ENCODE measurements at places on chromosomes 4 and X.

GRCh38 chr4:144451766-144452450 is 194.0 kb upstream of the HHIP start:
- H3K36me3 ChIP-seq: no peaks in the 10 kb centered on the region
- H3K4me1 ChIP-seq: no peaks in the 10 kb centered on the region
- H3K27ac ChIP-seq: no peak overlapping the region
- no peaks in the 10 kb centered on the region for H3K27me3 ChIP-seq
- H3K4me3 ChIP-seq: no peak overlapping the region
- DNase-seq: no peak

GRCh38 chrX:109732017-109732801 is 848 bp downstream of the ACSL4 start:
- no peaks in the 10 kb centered on the region for H3K27me3 ChIP-seq
- DNase-seq: peak; percentile 26
- no peaks in the 10 kb centered on the region for H3K4me1 ChIP-seq
- no peaks in the 10 kb centered on the region for H3K36me3 ChIP-seq
- peak overlapping the region; percentile 37 for H3K27ac ChIP-seq

DNA sequence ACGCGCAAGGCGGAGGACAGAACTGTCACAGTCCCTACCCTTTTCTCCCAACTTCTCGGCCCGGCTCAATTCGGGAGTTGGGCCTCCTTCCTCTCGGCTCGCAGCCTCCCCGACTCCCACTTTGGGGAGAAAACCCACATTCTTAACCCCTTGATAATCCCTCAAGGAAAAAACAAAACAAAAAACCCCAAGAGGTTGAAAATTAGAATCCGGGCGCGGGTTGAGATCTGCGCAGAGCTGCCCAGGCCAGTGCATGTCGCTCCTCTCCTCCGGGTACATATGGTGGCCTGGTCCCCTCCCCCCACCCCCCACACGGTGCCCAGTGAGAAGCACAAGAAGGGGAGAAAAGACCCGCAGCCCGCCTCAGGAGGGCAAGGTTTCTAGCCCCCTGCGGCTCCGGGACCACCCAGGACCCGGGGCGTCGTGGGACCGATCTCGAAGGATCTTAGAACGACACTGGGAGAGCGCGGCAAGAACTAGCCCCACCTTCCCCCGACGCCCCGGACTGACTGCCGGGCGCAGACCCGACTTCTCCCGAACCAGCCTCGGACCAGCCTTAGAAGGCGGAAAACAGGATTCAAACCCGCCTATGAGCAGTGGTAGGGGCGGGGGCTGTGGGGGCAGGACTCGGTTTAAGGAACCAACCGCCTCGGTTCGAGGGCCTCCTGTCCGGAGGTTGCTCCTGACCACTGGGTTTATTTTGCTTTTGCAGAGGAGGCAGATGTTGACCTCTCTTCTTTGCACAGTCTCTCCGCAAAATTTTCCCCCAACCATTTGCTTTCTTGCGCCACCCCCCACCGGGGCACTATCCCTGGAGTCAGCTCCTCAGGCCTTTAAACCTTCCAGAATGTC is 2.5 kb upstream of the PDGFRA start:
- peaks cover 27% of the 10 kb centered on the region for H3K27me3 ChIP-seq
- H3K36me3 ChIP-seq: no peaks in the 10 kb centered on the region
- no peak overlapping the region for H3K27ac ChIP-seq
- peak; percentile 74 for DNase-seq

GRCh38 chr4:151304755-151305154 is 20.6 kb downstream of the SH3D19 start:
- H3K4me3 ChIP-seq: no peak overlapping the region
- H3K36me3 ChIP-seq: no peaks in the 10 kb centered on the region
- H3K27ac ChIP-seq: no peak overlapping the region
- DNase-seq: peak; percentile 63
- H3K4me1 ChIP-seq: no peaks in the 10 kb centered on the region

- H3K4me1 ChIP-seq: no peaks in the 10 kb centered on the region
- no peak for DNase-seq
- H3K4me3 ChIP-seq: no peak overlapping the region
- no peak overlapping the region for H3K27ac ChIP-seq
- H3K36me3 ChIP-seq: no peaks in the 10 kb centered on the region
Observed at GRCh38 chr4:3706565-3707422, 59.4 kb upstream of the ADRA2C start.

DNA sequence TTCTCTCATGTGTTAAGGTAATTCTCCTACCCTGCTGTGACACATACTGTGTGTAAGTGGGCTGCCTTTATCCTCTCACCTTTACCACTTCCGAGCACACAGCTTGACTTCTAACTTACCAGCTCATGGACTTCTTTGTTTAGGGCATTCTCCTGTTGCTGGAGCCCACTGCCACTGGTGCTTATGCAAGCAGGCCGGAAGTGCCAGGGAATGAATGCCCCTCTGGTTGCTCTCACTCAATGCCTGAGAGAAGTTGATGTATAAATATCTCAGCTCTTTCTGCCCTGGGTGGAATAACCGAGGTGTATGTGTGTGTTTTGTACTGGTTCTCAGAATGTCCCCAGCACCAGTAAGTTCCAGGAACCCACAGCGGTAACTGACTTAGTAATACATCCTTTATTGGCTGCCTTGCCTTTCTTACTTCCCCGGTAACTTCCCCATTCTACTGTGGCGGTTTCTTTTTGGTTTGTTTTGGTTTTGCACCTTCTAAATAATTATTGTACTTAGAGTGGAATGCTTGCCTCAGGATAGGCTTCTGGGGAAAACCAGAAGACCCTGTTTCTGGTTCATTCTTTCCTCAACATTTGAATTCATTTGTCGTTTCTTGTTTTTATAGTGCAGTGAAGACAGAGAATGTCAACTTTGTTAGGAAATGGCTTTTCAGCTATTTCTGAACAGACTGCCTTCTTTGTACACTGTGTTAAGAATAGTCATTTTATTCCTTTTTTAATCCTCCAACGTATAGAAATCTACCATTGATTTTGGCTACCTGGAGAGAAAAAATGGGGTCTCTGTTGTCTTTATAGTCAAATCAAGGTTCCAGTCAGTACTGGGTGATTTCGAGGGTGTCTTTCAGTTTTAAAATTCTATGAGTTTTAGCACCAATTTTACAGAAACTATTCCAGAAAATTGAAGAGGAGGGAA is 45.4 kb downstream of the CXorf58 start:
- H3K27ac ChIP-seq: no peak overlapping the region
- peak; percentile 76 for DNase-seq
- H3K27me3 ChIP-seq: no peaks in the 10 kb centered on the region
- H3K4me1 ChIP-seq: no peaks in the 10 kb centered on the region
- H3K36me3 ChIP-seq: no peaks in the 10 kb centered on the region

DNA sequence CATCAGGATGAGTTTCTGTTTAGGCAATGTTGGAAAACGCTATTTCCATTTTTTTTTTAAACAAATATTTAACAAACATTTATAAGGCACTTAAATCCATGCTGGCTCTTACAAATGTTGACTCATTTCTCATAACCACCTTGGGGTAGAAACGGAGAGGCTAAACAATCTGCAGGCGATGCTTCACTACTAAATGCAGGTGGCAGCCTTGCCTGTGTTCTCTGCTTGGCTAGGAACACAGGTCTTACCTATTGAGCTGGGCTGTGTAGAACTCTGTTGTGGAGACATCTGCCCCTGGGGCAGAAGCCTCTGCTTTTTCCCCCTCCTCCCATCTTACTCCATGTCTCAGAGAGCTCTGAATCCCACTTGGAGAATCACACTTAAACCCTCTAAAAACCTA is 1.4 kb upstream of the CXCL1 start:
- peaks cover 1% of the 10 kb centered on the region for H3K4me1 ChIP-seq
- H3K27ac ChIP-seq: no peak overlapping the region
- H3K4me3 ChIP-seq: no peak overlapping the region
- DNase-seq: peak; percentile 59
- H3K36me3 ChIP-seq: no peaks in the 10 kb centered on the region

Measured in mesendoderm (in vitro differentiated cells).